ENCODE measurements at places on chromosomes 6 and 20.

DNA sequence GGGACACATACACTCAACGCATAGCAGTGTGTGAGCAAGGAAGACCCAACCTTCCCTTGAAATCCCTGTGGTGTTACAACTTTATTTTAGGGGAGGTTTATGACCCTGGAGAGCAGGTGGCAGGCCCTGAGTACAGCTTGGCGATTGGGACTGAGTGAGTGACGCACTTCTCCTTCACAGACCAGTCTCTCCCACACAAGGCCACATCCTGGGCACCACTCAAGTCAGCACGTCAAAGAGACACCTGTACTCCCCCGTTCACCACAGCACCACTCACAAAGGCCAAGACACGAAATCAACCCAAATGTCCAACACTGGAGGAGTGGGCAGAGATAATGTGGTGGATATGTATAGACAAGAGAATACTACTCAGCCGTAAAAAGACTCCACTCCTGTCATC, 57.0 kb upstream of the FRMD1 start:
- no peak for DNase-seq

GRCh38 chr20:14997791-14998190, 660.4 kb upstream of the FLRT3 start:
- DNase-seq = peak; percentile 5

- peak; percentile 61 for DNase-seq
Observed at GRCh38 chr6:20906945-20907344, 372.7 kb downstream of the CDKAL1 start.

DNA sequence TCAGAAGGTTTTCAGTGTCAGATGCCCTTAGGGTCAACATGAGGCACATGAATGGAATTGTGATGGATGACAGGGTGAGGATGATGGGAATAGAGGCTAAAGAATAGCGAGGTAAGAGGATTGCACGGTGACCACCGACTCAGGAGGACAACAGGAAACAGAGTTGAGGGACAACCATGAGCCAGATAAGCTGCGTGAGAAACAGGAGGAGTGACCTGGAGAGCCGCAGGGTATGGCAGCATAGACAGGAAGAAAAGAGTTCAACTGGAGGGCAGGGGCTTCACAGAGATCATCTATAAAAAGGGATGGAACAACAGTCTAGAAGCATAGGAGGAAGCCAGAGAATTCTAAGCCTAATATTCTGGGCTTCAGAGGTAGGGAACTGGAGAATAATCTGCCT, 84.7 kb upstream of the ENPP5 start:
- no peak for DNase-seq

GRCh38 chr6:16639684-16640480, 121.4 kb downstream of the ATXN1 start:
- DNase-seq = no peak

GRCh38 chr6:111854683-111855082, 18.6 kb downstream of the FYN start:
- no peak for DNase-seq

GRCh38 chr6:142359271-142359960, 57.6 kb downstream of the ADGRG6 start:
- no peak for DNase-seq

DNA sequence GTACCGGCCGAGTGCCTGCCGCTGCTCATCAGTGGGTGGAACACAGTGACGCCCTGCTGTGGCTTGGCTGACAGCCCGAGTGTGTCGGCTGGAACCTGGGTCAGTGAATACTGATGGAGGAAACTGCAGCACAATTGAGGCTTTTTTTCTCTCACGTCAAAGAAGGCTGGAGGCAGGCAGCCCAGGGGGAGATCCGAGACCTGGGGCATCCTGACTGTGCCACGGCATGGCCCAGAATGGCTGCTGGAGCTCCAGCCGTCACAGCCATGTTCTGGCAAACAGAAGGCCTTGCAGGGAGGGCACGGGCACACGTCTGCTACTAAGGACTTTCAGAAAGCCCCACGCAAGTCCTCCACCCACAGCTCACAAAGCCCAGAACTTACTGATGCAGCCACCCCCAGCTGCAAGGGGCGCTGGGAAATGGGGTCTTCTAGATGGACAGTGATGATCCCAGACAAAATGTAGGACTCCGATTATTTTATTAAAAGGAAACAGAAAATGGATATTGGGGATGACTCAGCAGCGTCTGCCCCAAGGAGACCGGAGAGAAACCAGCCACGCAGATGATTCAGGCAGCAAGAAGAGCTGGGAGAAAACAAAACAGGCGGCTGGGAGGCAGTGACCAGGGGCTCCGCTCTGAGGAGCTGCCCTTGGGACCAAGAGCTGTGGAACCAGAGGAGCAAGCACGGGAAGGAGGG, 140.0 kb downstream of the TAF4 start:
- no peak for DNase-seq

DNA sequence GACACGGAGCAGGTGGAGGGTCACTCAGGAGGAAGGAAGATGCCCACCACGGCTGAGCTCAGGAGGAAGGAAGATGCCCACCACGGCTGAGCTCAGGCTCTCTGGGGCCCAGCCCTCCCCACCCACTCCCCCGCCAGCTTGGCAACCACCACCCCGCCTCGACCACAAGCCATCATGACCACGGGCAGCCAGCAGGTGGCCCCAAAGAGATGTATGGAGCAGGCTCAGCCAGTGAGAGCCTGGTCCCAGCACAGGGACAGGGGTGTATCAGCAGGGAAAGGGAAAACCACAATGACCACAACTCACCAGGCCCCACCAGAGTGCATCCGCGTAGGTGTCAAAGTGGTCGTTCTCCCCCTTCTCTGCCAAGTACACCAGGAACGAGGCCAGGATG, 30.4 kb downstream of the KCNQ2 start:
- DNase-seq = no peak

GRCh38 chr6:130132286-130132701, 90.5 kb downstream of the SAMD3 start:
- DNase-seq = no peak

GRCh38 chr6:111739257-111739696, 133.6 kb upstream of the TRAF3IP2 start:
- no peak for DNase-seq

- DNase-seq = no peak
Observed at GRCh38 chr20:52103335-52103912, 88.2 kb downstream of the ZFP64 start.

DNA sequence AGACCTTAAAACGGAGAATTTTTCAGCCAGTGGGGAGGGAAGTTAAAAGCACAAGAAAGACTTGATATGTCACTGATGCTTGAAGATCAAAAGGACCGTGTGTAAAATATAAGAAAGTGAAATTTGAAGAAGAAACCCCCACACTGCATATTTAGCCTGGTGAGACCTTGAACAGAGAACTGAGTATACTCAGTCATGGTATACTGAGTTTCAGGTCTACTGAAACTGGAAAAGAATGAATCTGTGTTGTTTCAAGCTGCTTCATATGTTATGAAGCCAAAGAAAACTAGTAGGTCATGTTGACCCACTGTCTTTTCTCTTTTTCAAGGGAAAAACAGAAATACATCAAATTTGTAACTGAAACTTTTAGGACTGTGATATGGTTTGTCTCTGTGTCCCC, 443.8 kb upstream of the GJE1 start:
- DNase-seq = no peak

- DNase-seq = no peak
Observed at GRCh38 chr6:87798393-87799278, 96.6 kb upstream of the AKIRIN2 start.

DNA sequence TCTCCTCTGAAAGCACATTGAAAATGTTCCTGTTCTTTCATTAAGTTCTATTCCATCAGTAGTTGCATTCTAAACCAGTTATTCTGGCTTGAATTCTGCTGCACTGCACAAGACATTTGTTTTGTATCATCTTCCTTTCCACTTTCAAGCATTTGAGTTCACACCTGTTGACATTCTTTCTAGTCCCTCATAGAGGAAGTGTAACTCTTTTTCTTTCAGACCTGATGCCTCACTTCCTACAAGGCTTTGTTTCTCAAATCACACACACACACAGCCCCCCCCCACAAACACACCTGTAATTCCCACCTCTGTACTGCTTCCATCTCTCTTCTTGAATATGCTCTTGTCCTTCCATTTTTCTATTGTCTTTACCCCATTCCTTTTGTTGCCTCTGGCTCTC, 50.9 kb downstream of the CCN2 start:
- DNase-seq = no peak

GRCh38 chr6:46090115-46091079, 39.4 kb upstream of the ENPP4 start:
- DNase-seq = peak; percentile 0

- DNase-seq = no peak
Observed at GRCh38 chr20:38181971-38182370, 16.9 kb upstream of the TGM2 start.

GRCh38 chr6:17721671-17722070, 14.9 kb upstream of the NUP153 start:
- DNase-seq = no peak

DNA sequence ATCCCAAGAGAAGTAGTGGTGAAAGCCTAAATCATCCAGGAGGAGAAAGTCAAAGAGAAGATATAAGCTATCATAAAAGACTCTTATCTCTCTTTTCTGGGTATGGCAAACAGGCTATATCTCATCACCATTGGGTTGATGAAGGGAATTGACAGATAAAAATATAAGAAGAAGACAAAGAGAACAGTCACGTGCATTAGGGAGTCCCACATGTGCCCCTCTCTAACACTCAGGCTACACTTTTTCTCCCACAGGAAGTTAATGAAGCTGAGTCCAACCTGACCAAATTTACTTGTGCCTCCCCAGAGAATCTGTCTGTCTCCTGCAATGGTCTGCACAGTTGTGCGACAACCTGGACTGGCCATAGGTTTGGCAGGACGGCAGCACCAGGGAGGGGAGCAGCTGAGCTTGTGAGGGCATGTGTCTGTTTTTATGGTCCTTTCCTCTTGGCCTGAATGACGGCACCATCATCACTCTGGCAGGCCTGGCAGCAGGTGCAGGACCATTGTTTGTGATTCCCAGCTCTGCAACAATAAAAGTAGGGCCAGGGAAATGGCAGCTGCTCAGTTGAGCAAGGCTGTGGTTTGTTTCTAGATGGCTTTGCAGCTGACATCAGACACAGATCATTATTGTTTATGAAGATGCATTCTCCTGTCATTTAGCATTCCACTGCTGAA, 144.5 kb upstream of the MCHR2 start:
- DNase-seq = no peak

DNA sequence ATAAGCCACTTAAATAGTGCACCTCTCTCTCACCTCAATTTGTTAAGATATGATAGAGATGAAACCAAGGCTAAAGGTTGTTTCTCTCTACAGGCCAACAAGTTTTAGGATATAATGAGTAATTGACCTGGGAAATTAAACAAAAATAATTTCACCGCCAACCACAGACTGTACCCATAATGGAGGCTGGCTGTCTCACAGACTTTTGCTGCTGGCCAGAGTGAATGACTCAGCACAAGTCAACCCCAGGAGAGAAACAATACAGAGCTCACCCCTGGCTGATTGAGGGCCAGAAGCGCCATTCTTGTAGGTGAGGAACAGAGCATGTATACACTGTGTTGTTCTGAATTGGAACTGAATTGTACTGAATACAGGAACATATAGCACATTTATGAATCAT, 99.9 kb downstream of the CAP2 start:
- DNase-seq = no peak

DNA sequence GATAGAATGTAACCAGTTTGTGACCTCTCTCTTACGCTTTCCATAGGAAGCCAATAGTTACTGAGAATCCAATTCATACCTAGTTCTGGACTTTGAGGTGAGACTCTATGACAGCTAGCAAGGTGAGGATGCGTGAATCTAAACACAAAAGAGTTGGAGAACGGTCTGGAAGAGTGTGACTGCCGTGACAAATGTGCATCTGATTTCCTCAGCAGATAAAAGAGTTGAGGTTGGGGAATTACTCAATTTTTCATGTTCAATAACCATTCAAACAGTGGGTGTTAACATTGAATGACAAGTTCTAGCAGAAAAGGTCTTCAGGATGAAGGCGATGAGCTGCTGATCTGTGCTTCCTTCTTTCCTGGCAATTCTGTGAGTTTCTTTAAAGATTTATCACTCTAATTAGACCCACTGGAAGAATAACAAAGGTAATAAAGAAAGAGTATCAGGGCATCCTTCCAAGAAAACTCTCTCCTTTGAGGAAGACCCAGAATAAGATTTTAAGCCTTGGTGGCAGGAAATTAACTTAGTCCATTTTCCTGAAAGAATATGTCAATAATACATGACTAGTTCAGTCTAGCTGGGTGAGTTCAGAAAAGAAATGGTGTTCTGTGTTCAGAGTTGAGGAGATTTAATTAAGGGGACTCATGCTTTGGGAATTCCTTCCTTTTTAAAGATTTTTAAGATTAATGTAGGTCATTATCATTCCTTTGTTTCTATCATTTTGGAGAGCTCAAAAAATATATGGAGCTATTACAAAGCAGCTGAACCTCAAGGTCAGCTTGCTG, 24.5 kb downstream of the KIF3B start:
- no peak for DNase-seq

GRCh38 chr6:9025796-9026394, 590.5 kb upstream of the SLC35B3 start:
- DNase-seq = no peak

GRCh38 chr6:116564311-116564710, 7.0 kb upstream of the RWDD1 start:
- no peak for DNase-seq

GRCh38 chr6:6982663-6983062, 125.1 kb upstream of the RREB1 start:
- no peak for DNase-seq

DNA sequence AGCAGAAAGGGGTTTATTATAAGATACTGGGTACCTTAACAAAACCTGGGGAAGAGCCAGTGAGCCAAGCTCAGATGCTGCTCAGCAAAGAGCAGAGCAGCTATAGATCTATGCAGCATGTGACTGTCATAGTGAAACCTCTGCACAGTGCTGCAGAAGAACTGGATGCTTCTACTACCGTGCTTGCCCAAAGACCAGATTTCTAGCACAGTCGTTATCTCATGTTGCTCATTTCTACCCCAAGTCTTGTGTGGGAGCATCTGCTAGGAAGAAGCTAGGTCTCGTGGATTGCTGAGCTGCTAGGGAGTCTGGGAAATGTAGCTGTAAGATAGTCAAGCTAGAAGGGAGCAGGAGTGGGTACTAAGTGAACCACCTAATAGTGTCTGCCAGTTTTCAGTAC, 31.7 kb upstream of the GNRH2 start:
- no peak for DNase-seq

GRCh38 chr20:5041433-5041832, 40.1 kb upstream of the SLC23A2 start:
- peak; percentile 15 for DNase-seq

DNA sequence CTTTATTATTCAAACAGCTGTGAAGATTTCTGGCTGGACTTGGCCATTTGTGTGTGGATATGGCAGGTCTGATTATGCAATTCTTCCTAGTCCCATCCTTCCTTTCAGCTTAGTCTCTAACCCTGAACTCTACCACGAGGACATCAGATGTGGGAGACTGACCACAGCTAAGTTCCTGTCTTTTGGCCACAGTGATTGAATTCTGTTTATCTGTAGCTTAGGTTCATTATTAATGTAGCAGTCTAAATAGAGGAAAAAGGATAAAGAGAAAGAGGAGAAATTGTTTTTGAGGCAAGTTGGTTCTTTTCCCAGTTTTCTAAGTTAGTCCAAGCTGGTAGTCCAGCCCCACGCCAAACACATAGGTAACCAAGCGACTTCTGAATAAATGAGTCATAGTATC, 598.9 kb downstream of the RFPL4B start:
- peak; percentile 53 for DNase-seq

All from AG09319 (cell line).